Ovary (tissue), 10 donors: ENCODE measurements at places on chromosomes 16 and 17. TPM values are rescaled to one million over a fixed set of nuclear protein-coding genes. Genes with fewer than 3 reads are reported as not detected.

Gene NLRC3
- polyA plus RNA-seq = 0.17 TPM

Gene CCL1
- not detected for polyA plus RNA-seq

Gene HS3ST3B1
- polyA plus RNA-seq = 5.6 TPM

Gene SLC47A1
- polyA plus RNA-seq = 2.1 TPM

Gene ENO3
- polyA plus RNA-seq = 1.8 TPM

Gene TTLL6
- polyA plus RNA-seq = 0.06 TPM

Gene FGF11
- 5.1 TPM for polyA plus RNA-seq

Gene TBC1D3I
- polyA plus RNA-seq = not detected
